ENCODE measurements at places on chromosomes 3 and 15.
A peak's percentile ranks its signal among the peaks of the same experiment; 100 is the strongest.

GRCh38 chr3:121883507-121883906, 10.7 kb upstream of the SLC15A2 start:
- DNase-seq, result no peak

DNA sequence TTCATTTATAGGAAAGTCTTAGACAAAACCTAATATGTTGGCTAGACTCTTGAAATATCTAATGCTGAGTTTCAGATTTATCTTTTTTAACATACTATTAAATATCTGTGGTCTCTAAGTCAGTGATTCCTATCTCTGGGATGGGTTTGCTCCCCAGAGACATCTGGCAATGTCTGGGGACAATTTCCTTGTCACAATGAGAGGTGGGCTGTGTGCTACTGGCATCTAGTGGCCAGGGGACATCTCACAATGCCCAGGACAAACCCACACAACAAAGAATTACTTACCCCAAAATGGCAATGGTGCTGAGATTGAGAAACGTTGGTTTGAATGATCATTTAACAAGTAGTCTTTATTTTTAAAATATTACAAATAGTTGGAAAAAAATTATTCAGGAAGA, 602.1 kb downstream of the MAGI1 start:
- no peak for DNase-seq

GRCh38 chr3:120198305-120198878, 86.6 kb downstream of the GPR156 start:
- DNase-seq, result no peak

GRCh38 chr3:64318668-64319271, 93.5 kb upstream of the PRICKLE2 start:
- DNase-seq, result no peak

- no peak for DNase-seq
Observed at GRCh38 chr15:37208146-37209040, 108.0 kb upstream of the MEIS2 start.

DNA sequence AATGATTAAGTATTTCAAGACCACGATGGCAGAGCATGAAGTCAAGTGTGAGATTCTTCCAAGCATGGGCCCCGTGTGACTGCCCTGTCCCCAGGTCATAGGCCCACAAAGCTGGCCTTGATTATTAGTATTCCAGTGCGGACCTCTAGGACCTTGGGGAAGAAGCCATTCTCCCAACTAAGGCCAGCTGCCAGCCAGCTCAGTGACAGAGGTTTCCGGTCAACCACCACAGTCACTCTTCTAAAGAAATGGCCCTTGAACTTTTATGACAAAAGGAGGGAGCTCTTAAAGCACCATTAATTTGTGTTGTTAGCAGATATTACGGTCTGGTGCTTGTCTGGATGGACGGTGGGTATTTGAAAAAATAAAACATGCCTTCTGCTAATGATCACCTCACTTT, 28.0 kb downstream of the FAM3D start:
- no peak for DNase-seq

- DNase-seq, result no peak
Observed at GRCh38 chr15:79811406-79812405, 85.1 kb downstream of the MTHFS start.

DNA sequence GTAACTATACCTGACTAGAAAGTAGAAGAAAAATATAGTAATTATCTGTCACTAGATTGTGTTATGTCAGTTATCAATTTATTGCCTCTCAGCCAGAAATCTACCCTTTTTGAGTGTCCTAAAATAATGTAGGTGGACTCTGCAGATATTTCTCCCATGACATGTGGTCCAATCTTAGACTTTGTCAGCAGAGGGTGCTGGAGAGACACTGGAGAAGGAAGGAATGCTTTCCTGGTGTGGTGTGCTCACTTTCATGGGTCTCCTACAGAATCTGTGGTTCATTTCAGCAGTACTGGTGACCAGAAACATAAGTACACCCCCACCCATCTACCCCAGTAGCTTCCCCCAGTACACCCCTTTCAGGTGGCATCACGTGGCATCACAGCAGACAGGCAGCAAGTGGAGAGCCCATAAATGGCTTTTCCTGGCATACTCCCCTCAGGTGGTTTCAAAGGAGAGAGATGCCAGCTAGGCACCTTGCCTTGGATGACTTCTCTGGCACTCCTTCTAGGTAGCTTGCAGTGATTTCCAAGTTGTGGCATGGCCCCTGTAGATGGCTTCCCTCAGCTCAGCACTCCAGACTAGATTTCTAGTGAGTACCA, 114.7 kb downstream of the GADL1 start:
- no peak for DNase-seq

DNA sequence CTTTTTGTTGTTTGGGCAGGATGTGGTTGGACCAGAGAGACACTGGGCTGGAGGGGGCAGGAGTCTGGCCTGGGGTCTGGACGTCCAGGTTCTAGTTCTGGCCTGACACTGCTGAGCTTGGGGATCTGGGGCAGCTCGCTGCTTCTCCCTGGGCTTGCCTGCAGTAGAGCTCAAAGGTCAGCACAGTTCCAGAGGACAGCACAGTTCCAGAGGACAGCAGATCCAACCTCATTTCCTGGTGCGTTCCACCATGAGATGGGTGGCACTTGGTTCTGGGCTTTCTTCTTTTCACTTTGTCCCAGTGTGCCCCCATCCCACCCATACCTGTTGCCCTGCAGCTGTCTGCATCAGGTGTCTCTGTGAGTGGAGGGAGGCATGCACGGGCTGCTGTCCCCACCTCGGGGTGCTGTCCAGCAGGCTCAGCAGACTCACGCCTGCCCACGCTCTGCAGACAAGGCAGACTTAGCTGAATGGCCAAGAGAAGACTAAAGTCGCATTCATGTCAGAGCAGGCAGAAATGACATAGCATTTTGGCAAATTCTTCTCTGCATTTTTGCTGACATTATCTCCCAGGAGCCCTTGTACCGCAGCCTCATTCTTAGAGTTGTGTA, 16.7 kb downstream of the CACNA2D3 start:
- no peak for DNase-seq

GRCh38 chr15:95277266-95277665, 1045.9 kb downstream of the MCTP2 start:
- no peak for DNase-seq

GRCh38 chr3:127589600-127590281, 792 bp downstream of the TPRA1 start:
- no peak for DNase-seq

DNA sequence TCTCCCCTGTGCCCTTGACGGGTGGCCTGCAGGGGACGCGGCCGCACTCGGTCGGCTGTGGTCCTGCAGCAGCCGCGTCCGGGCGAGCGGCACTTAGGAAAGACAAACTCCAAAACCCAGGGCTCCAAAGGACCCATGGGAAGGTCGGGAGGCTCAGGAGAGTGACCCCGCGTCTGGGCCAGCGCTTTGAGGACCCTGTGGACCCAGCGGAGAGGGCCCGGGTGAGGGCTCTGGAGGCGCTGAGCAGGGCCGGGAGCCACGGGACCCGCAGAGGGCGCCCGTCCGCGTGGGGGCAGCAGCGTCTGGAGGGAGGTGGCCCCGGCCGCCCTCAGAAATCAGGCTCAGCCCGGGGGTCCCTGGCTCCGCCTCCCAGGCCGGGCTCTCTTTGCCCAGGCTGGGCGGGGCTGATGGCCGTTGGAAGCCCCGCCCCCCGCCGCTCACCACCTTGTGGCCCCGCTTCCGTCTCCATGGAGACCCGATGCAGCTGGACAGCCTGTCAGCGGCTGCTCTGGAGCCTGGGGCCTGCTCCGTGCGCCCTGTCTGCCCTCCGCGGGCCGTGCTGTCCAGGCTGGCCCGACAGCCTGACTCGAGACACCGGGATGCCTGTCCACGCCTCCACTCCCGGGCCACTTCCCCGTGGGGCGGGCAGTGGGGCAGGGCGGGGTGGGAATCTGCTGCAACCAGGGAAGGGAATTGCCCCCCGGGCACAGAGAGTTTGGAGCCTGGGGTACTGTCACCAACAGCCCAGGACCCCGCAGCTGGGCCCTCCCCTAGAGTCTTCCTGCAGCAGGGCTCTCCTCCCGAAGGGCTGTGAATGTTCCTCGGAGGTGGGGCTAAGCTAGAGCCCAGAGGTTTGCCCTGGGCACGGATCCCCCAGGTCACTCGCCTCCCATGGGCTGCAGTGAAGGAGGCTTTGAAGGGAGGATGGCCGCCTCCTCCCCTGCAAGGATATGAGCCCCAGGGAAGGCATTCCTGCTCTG, 34.8 kb upstream of the RPL32 start:
- DNase-seq, result peak; percentile 68

GRCh38 chr3:134850761-134851160, 55.7 kb downstream of the EPHB1 start:
- DNase-seq, result no peak

- no peak for DNase-seq
Observed at GRCh38 chr15:57253500-57253899, 122.8 kb upstream of the CGNL1 start.

- DNase-seq, result peak; percentile 86
Observed at GRCh38 chr15:40340740-40341400, at the start of gene CCDC9B. Gene CCDC9B, minus strand, starts transcription at chr15:40340939. Its CDS starts 120 bp downstream, at chr15:40340819.

DNA sequence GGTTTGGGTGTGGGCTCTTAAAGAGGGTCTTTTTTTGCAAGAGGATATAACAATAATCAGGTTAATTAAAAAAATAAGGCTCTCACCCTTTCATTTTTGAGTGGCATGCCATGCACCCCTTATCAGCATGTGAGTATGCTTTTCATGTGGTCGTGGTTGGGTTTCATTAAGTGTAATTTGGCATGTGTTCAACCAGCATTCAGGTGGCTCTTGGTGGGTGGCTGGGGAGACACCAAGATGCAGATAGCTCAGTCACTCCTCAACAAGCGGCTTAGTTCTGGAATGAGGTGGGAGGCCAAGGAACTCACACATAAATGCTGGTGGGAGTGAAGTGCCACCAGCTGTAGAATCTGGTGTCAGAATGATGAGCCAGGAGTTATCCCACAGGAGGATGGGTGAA, 66.8 kb downstream of the FLNB start:
- DNase-seq, result no peak

- no peak for DNase-seq
Observed at GRCh38 chr15:49131403-49131802, 24.0 kb downstream of the COPS2 start.

- DNase-seq, result no peak
Observed at GRCh38 chr3:153273217-153273616, 111.2 kb downstream of the RAP2B start.

DNA sequence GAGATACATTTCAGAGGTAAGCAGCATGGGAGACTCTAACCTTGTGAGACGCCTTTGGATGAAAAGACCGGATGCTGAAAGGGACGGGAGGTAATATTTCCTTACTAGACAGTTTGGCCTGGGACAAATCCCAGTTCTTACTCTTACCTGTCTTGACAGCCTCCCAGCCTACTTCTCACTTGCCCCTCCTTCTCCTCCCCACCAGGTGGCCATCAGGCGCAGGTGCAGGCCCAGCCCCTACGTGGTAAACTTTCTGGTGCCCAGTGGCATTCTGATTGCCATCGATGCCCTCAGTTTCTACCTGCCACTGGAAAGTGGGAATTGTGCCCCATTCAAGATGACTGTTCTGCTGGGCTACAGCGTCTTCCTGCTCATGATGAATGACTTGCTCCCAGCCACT, 6.3 kb downstream of the HTR3D start:
- no peak for DNase-seq

- DNase-seq, result no peak
Observed at GRCh38 chr15:62902821-62903220, 139.7 kb upstream of the TPM1 start.

DNA sequence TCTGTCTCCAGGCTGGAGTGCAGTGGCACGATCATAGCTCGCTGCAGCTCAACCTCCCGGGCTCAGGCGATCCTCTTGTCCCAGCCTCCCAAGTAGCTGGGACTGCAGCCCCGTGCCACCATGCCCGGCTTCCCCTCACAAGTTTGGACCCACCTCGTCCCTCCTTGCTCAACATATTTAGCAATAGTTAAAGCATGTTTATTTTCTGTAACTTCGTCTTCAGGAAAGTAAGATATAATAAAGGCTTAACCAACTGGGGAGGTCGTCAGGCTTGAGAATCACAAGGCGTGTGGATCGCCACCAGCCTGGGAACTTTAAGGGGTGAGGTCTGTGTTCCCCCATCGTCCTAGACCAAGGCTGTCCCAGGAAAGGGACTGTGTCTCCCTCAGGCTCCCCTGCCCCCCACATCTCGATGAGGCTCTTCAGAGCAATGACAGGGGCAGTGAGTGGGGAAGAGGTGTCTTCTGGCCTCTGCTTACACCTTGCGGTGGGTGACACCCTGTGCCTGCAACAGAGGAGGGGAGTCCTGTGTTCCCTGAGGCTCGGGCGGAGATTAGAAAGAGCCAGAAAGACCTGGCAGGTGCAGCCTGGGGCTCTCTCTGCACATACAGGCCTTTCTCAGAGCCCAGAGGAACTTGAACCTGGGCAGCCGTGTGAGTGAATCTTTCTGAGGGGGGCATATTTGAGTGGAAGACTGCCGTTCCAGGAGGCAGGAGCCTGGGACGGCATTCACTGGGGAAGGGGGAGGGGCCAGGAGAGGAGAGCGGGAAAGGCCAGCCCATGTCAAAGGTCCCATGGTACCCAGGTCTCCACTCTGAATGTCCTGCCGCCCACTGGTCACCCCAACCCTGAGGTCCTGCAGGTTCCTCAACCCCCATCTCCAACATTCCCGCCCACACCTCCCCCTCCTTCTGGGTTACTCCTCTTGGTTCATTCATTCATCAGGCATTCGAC, 152.3 kb downstream of the SMAD6 start:
- peak; percentile 31 for DNase-seq

- peak; percentile 64 for DNase-seq
Observed at GRCh38 chr15:44712346-44713005, 1.2 kb downstream of the B2M start.

GRCh38 chr3:194638991-194639605, 5.9 kb upstream of the TMEM44 start:
- no peak for DNase-seq

DNA sequence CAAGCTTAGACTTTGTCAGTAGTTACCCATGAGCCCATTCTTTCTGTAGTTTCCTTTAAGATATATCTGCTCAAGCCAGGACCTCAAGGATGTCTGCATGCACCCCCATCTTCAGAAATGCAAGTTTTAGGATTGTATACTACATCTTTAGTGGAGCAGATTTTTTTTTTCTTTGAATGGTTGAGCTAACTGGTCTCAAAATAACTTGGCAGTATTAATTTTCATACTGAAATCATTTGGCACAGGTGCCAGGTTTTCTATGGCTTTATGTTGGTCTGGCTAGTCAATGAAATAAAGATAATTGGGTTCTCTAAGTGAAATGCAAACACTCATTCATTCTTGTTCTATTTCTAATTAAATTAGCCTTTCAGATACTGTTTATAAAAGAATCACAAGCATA, 108.9 kb downstream of the ATG7 start:
- DNase-seq, result no peak

GRCh38 chr3:184229394-184230080, at the start of gene VWA5B2:
Gene VWA5B2, plus strand, starts transcription at chr3:184229585. Its CDS starts 944 bp downstream, at chr3:184230529.
- peak; percentile 50 for DNase-seq
